ENCODE measurements at places on chromosomes 6 and 20. TPM values are rescaled to one million over a fixed set of nuclear protein-coding genes. Genes with fewer than 3 reads are reported as not detected.

DNA sequence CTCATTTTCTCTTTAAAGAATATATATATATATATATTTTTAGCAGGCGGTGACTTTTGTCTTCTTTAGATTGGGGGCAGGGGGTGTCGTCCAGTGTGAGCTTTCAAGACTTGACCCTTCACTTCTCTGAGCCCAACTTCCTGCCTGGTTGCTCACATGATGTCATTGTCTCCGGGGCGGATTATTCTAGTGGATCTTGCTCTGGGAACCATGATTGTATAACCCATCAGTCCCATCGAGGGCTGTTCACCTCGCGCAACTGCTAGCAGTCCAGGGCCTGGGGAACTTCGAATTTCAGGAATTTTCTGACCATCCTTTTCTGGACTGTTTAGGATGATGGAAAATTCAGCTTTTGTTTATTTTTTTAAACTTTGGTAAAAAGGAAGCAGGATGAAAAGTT is 1.0 kb downstream of the IGF2R start:
- no peak for DNase-seq
- H3K4me3 ChIP-seq, result peak overlapping the region; percentile 93
- H3K27me3 ChIP-seq, result no peaks in the 10 kb centered on the region
- no peaks in the 10 kb centered on the region for H3K36me3 ChIP-seq
- H3K4me1 ChIP-seq, result peaks cover 4% of the 10 kb centered on the region
- no peak overlapping the region for H3K27ac ChIP-seq

KHDC1 gene
- 1.8 TPM for total RNA-seq

AVP gene
- not detected for total RNA-seq

DNA sequence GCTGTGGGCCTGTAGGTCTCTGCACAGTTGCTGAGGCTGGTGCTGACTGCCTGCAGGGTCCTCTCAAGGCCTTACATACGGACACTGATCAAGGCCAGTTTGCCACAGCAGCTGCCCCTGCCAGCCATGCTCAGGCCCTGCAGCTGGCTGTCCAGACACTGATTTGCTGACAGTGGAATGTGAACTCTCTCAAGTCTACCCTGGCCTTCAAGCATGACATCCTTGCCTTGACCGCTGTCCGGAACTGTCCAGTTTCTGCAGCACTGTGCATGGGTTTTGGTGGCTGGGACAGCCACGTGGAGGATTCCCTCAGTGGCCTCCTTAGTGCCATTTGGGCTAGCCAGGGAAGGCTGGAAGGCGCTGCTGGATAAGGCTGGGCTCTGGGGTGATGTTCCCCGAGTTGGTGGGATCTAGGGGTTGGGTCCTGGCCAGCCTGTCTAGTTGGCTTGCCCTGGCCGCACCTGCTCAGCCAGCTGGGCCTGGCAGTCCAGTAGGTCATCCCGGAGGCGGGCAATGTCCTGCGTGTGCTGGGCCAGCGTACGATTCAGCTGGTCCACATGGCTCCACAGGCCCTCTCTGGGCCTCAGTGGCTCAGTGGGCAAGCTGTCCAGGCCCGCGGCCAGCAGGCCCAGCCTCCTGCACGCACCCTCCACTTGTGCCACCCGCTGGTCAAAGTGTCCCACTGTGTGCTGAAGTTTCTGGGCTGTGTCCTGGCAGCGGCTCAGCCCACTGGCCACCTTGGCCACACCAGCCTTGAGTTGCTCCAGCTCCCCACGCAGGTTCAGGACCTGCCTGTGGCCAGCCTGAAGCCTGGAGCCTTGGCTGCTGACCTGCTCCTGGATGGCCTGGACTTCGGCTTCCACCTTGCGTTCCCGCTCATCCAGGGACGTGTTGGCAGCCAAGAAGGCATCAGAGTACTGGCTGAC is 5.5 kb downstream of the EMILIN3 start:
- no peaks in the 10 kb centered on the region for H3K4me1 ChIP-seq
- no peak for DNase-seq
- no peaks in the 10 kb centered on the region for H3K36me3 ChIP-seq
- no peaks in the 10 kb centered on the region for H3K27me3 ChIP-seq

DNA sequence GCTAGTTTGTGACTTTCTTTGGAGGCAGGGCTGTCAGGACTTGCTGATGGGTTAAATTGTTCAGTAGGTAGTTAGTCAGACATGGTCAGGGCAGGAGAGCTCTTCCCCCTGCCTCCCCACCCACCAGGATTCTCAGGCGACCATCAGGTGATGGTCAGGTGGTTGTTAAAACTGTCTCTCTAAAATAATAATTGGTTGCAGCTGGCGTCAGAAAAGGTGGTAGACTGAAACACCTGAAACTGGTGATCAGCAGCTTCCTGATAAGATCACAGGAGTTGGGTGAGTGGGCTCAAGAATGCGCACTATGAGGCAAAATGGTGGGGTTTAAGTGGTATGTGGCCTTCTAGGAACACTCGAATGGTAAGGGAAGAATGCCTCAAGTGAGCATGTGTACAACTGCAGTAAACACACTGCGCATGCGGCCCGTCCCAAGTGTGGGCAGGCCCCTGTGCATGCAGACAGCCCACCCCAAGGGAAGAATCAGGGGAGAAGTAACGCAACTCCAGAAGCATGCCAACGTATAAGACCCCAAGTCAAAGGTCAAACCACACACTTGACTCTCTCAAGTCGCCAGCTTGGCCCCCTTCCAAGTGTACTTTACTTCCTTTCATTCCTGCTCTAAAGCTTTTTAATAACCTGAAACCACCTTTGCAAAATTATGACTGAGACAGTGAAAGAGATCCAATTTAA is 7.9 kb upstream of the BLCAP start:
- no peaks in the 10 kb centered on the region for H3K36me3 ChIP-seq
- no peak overlapping the region for H3K4me3 ChIP-seq
- DNase-seq, result no peak
- H3K27me3 ChIP-seq, result no peaks in the 10 kb centered on the region
- no peak overlapping the region for H3K27ac ChIP-seq

ANGPT4 gene
- 0.33 TPM for total RNA-seq

NRN1 gene
- total RNA-seq, result 31.6 TPM

GRCh38 chr6:163655217-163656121 is 241.0 kb downstream of the QKI start:
- no peaks in the 10 kb centered on the region for H3K27me3 ChIP-seq
- H3K4me1 ChIP-seq, result no peaks in the 10 kb centered on the region
- H3K36me3 ChIP-seq, result no peaks in the 10 kb centered on the region

HSPA1A gene
- 194 TPM for total RNA-seq

DNA sequence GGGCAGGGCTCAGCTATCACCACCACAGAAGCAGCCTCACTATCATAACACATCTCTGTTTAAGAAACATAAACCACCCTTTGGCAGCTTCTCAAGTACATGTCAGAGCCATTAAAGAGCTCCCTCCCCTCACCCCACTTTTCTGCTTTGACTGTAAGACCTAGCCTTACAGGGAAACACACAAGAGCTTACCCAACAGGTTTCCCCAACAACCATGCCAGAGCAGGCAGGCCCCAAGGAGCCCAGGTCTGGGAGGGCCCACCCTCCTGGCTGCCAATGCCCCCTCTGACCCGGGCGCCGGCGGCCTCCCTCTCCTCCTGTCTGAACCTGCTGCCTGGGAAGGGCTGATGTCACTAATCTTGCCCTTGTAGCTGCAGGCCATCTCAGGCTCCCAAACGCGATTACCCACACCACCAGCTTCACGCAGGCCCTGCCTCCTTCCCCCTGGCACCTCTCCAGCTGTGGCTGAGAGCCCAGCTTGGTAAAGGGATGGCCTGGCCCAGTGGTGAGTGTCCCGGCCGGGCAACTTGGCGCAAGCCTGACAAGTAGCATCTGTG is 402.0 kb downstream of the MAFB start:
- no peak overlapping the region for H3K27ac ChIP-seq
- H3K27me3 ChIP-seq, result no peaks in the 10 kb centered on the region
- H3K4me3 ChIP-seq, result no peak overlapping the region
- peak; percentile 91 for DNase-seq

DNA sequence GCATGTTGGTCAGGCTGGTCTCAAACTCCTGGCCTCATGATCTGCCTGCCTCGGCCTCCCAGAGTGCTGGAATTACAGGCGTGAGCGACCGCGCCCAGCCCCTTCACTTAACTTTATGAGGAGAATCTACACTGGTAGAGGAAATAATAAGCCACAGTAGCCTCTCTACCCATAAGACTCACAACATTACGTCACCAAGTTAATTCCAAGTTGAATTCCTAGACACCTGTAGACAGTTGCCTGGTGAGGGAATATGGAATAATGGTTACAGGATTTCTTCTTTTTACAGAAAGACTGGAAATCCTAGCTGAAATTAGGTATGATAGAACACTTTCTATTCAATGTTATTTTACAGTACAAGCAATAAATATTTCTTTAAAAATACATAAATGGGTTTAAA is 854.5 kb upstream of the EYS start:
- no peaks in the 10 kb centered on the region for H3K27me3 ChIP-seq
- no peaks in the 10 kb centered on the region for H3K36me3 ChIP-seq
- no peak overlapping the region for H3K27ac ChIP-seq
- H3K4me3 ChIP-seq, result no peak overlapping the region

DNA sequence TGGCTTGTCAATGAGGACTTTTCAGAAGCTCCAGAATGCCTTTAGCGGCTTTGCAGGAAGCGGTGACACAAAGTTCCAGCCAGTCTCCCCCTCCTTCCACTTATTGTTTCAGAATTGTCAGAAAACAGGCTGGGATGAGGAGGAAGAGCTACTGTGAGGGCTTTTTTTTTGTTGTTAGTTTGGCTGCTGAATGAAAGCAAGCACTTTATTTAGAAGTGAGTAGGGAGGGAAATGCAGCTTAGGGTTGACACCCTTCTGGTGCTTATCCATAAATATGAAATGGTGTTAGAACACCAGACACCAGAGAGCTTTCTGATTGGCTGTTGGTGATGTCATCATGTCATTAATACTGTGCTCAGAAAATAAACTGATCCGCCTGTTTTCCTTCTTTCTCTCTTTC is 251.5 kb downstream of the SOX4 start:
- H3K4me1 ChIP-seq, result no peaks in the 10 kb centered on the region
- no peak overlapping the region for H3K27ac ChIP-seq
- no peaks in the 10 kb centered on the region for H3K27me3 ChIP-seq
- no peaks in the 10 kb centered on the region for H3K36me3 ChIP-seq
- no peak overlapping the region for H3K4me3 ChIP-seq
- DNase-seq, result no peak

GRCh38 chr6:98836025-98836961 is 1.9 kb downstream of the POU3F2 start:
- H3K4me1 ChIP-seq, result no peaks in the 10 kb centered on the region
- no peaks in the 10 kb centered on the region for H3K36me3 ChIP-seq
- peaks cover 2% of the 10 kb centered on the region for H3K27me3 ChIP-seq
- H3K27ac ChIP-seq, result no peak overlapping the region

GRCh38 chr20:25422032-25422431 is 14.6 kb downstream of the GINS1 start:
- H3K36me3 ChIP-seq, result no peaks in the 10 kb centered on the region
- DNase-seq, result no peak

PRRT1 gene
- total RNA-seq, result 3.6 TPM

DNA sequence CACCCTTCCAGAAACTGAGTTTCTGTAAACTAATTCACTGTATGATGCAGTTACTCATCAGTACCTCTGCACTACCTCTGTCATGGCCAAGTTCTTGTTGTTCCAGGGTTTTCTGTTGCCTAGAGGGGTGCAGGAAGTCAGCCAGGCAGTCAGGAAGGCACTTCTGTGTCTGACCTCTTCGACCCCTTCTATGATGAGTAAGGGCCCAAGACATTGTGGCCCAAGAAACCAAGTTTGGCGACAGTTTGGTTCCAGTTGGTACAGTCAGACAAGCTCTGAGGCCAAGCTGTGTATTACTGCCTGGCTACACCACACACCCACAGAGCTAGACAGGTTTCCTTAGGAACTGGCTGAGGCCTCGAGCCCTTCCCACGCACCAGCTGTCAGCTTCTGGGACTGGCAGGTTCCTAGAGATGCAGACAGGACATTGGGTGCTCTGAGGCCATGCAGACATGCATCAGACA is 41.2 kb downstream of the TRAF3IP2 start:
- no peaks in the 10 kb centered on the region for H3K36me3 ChIP-seq
- peaks cover 4% of the 10 kb centered on the region for H3K4me1 ChIP-seq

OR2H2 gene
- not detected for total RNA-seq

- H3K36me3 ChIP-seq, result no peaks in the 10 kb centered on the region
- H3K4me3 ChIP-seq, result peak overlapping the region; percentile 54
- no peaks in the 10 kb centered on the region for H3K4me1 ChIP-seq
- no peak overlapping the region for H3K27ac ChIP-seq
- DNase-seq, result peak; percentile 86
Measured at GRCh38 chr6:33213166-33213988, 5.1 kb downstream of the RING1 start.

BPIFB4 gene
- total RNA-seq, result not detected

GRCh38 chr6:100613656-100614055 is 148.9 kb upstream of the SIM1 start:
- H3K27ac ChIP-seq, result no peak overlapping the region
- no peak overlapping the region for H3K4me3 ChIP-seq
- H3K4me1 ChIP-seq, result no peaks in the 10 kb centered on the region
- H3K36me3 ChIP-seq, result peaks cover 3% of the 10 kb centered on the region

TUBB2B gene
- 6.3 TPM for total RNA-seq

F13A1 gene
- 160 TPM for total RNA-seq

- H3K4me1 ChIP-seq, result peaks cover 4% of the 10 kb centered on the region
- no peak overlapping the region for H3K4me3 ChIP-seq
- no peaks in the 10 kb centered on the region for H3K36me3 ChIP-seq
- H3K27me3 ChIP-seq, result no peaks in the 10 kb centered on the region
Measured at GRCh38 chr6:157078326-157078725, 245.0 kb downstream of the TMEM242 start.

DNA sequence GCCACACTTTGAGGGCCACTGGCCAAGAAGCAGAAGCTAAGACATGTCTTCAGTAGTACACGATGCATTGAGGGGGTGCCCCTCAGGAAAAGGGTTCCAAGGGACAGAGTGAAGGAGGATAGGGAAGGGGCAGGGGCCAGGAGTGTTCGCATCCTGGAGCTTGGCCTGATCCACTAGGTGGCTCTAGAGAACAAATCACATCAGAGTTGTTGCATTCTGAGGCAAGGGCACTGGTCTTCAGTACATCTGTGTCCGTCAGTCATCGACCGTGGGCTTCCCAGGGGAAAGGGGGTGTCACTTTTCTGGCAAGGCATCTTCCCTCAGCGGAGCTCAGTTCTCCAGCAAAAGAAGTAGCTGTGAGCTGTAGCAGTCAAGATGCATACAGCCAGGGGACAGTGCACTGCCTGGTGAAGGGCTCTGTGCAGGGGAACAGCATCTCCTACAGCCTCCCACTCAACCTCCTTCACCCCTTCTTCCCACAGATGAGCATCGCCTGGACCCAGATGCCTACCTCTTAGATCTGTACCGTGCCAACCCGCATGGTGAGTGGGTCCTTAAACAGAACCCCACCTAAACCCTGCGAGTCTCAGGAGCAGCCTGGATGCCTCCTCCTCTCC is 47.8 kb downstream of the ARHGAP40 start:
- no peaks in the 10 kb centered on the region for H3K36me3 ChIP-seq
- H3K27ac ChIP-seq, result no peak overlapping the region
- H3K4me1 ChIP-seq, result no peaks in the 10 kb centered on the region
- H3K4me3 ChIP-seq, result no peak overlapping the region

SLC17A9 gene
- 18.5 TPM for total RNA-seq

DNA sequence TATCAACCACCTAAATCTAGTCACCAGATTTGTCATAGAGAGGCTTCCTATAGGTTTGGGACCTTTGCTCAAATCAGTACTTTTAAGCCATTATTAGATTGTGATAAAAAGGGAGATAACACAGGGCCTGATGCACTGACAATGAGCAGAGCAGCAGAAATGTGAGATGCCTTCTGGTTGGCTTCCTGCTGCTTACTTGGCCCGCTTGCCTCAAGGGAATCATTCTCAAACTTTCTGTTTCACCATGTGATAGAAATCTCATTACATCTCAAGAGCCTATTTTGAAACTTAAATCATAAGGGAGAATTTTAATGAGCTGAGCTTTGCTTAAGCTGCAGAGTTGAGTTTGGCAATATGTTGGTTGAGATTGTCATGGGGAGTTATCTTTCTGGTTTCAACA is 606.0 kb downstream of the DHX35 start:
- peaks cover 2% of the 10 kb centered on the region for H3K27me3 ChIP-seq
- H3K4me3 ChIP-seq, result no peak overlapping the region
- H3K4me1 ChIP-seq, result no peaks in the 10 kb centered on the region

SOX18 gene
- total RNA-seq, result 43.2 TPM

Data from aorta (tissue), 5 donors.